NCI-H226 (cell line): ENCODE measurements at places on chromosomes 6 and 20.
A peak's percentile ranks its signal among the peaks of the same experiment; 100 is the strongest.

DNA sequence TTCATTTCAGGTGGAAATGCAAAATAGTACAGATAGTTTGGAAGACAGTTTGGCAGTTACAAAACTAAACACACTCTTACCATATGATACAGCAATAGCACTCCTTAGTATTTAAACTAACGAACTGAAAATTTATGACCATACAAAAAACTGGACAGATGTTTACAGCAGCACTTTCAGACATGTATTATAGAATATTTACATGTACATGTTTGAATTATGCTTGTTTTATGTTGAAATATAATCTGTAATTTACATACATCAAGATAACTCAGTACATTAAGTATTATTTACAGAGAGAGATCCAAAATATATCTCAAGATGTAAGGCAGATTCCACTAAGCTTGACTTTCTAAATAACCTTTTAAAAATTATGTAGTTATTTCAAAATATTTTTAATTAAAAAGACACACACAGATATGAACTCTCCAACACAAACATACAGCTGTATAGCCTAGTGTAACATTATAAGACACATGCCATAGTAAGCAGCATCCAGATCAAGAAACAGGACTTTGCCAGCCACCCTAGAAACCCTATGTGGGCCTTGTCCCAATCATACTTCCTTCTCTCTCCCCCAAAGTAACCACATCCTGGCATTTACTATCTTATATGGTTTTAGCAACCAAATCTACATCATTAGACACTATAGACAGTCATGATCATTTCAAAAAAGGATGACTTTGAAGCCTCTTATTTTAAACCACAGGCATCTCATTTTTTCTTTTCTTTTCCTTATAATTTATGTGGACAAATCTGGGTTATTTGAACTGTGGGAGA lies 82.2 kb downstream of the MAN1A1 start:
- no peak for DNase-seq

- DNase-seq, result no peak
Measured at GRCh38 chr6:7920425-7920824, 9.8 kb upstream of the TXNDC5 start.

DNA sequence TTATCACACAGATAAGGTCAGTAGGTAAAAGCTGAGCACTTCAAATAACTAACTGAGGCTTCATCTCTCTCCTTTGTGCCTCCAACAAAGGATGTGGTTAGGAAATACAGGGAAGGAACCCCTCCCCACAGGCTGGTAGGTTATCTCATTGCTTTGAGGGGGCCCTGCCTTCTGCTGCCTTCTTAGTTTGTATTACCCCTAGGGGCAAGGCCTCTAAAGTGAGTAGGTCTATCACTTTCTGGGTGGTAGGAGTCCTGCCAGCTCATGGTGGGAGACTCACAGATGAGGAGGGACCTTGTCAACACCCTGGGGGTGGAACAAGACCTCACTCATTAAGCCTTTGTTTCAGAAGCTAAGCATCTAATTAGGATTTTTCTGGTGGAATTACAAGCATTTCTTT lies 34.6 kb downstream of the EDN1 start:
- peak; percentile 74 for DNase-seq

GRCh38 chr20:49207076-49207475 lies 12.1 kb upstream of the DDX27 start:
- DNase-seq, result no peak

DNA sequence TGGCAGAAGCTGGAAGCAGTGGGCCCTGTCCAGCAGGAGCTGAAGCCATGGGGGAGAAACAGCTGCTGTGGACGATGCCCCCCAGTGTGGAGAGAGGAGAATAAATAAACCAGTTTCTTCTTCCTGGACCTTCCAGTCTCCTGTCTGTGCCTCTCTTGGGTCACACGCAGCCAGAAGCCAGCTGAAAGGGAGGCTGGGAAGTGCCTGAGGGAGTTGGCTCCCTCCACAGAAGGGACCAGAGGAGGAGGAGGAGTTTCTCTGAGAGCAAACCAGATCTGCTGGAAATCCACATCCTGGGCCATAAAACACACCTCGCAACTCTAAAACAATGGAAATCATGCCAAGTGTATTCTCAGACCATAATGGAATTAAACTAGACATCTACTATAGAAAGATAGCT lies 577.0 kb downstream of the CDH26 start:
- DNase-seq, result no peak
